Muscle of leg (tissue), 16 donors: ENCODE measurements at places on chromosomes 12 and 14.

- no peak overlapping the region for H3K27ac ChIP-seq
- no peaks in the 10 kb centered on the region for H3K27me3 ChIP-seq
- no peak for DNase-seq
Observed at GRCh38 chr12:80411787-80412186, 32.2 kb upstream of the PTPRQ start.

GRCh38 chr14:24879661-24880386 lies 170.1 kb downstream of the STXBP6 start:
- no peaks in the 10 kb centered on the region for H3K27me3 ChIP-seq
- H3K36me3 ChIP-seq: no peaks in the 10 kb centered on the region
- no peak overlapping the region for H3K4me3 ChIP-seq
- peak overlapping the region; percentile 78 for H3K27ac ChIP-seq

- H3K36me3 ChIP-seq: no peaks in the 10 kb centered on the region
- no peaks in the 10 kb centered on the region for H3K27me3 ChIP-seq
- no peak overlapping the region for H3K27ac ChIP-seq
- H3K4me1 ChIP-seq: peaks cover 67% of the 10 kb centered on the region
- H3K4me3 ChIP-seq: no peak overlapping the region
Observed at GRCh38 chr12:124564232-124564958, 3.0 kb downstream of the NCOR2 start.

DNA sequence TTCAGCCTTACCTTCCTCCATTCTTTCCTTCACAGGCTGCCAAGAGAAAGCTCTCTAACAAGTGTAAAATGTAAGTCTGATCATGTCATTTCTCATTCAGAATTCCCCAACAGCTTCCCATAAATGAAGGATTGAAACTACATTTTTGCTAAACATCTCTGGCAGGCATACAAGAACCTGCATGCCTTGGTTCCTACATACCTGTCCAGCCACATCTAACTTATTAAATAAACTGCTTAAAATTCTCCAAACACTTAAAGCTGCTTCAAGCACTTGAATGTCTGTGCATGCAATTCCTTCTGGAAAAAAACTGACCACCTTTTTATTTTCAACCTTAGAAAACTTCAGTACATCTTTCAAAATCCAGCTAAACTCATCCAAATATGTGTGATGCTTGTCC lies 84.4 kb upstream of the DCN start:
- H3K4me3 ChIP-seq: no peak overlapping the region
- no peak overlapping the region for H3K27ac ChIP-seq
- no peak for DNase-seq
- H3K4me1 ChIP-seq: peaks cover 1% of the 10 kb centered on the region
- no peaks in the 10 kb centered on the region for H3K27me3 ChIP-seq

DNA sequence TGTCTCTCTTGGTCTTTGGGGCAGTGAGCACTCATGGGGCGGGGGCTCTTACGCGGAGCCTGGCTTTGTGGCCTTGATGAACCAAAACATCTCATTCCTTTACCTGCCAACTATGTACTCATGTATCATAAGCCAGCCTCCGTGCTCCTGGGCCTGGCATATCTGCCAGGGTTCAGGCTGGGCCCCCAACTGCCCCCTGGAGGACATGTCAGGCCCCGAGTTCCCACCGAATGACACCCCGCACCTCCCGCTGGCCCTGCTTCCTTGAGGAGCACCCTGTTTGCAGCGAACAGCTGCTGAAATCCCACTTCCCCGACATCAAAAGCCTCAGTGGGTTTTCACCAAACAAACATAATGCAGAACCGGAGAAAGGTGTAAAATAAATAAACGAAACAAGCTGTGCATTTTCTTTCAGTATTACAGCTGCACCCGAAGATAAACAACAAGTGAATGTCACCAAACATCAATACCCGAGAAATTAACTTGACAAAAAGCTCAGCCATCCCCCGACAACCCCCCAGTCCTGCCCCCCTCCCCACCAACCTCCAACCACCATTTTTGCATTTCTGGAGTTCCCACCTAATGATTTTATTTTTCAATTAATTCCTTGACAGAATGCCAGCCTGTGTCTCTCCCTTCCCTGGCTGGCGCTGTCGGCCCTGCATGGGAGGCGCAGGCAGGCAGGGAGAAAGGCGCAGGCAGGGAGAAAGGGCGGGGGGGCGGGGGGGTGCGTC lies 139.2 kb downstream of the RBM19 start:
- no peak overlapping the region for H3K27ac ChIP-seq
- peaks cover 29% of the 10 kb centered on the region for H3K4me1 ChIP-seq
- no peaks in the 10 kb centered on the region for H3K27me3 ChIP-seq
- H3K4me3 ChIP-seq: no peak overlapping the region
- peaks cover 2% of the 10 kb centered on the region for H3K36me3 ChIP-seq
- no peak for DNase-seq

DNA sequence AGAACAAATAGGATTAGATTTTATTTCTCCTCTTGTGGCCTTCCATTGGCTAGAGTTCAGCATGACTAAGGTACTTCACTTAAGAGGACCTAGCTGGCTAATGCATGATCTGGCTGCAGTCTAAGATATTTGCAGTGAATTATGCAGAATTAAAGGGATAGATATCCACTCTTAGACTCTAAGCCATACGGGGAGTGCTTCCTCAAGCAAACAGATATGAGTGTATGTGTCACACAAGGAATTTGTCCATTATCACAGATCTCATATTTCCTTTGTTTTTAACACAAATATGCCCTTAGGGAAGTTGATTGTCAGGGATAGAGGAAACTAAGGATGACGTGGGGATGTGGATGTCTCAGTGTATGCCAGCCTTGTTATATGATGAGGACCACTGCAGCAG lies 88.1 kb upstream of the DHRS4 start:
- no peak for DNase-seq
- H3K36me3 ChIP-seq: no peaks in the 10 kb centered on the region
- H3K27me3 ChIP-seq: no peaks in the 10 kb centered on the region

GRCh38 chr12:109920261-109920780 lies 20.2 kb downstream of the TCHP start:
- H3K4me1 ChIP-seq: peaks cover 12% of the 10 kb centered on the region
- no peak overlapping the region for H3K27ac ChIP-seq
- peaks cover 45% of the 10 kb centered on the region for H3K36me3 ChIP-seq
- no peak overlapping the region for H3K4me3 ChIP-seq
- DNase-seq: peak; percentile 69

- no peaks in the 10 kb centered on the region for H3K36me3 ChIP-seq
- DNase-seq: no peak
- peaks cover 9% of the 10 kb centered on the region for H3K27me3 ChIP-seq
- peaks cover 4% of the 10 kb centered on the region for H3K4me1 ChIP-seq
- H3K27ac ChIP-seq: no peak overlapping the region
- no peak overlapping the region for H3K4me3 ChIP-seq
Observed at GRCh38 chr12:120066341-120066740, 50.2 kb downstream of the RAB35 start.

- no peak for DNase-seq
- peaks cover 6% of the 10 kb centered on the region for H3K36me3 ChIP-seq
- no peak overlapping the region for H3K27ac ChIP-seq
Observed at GRCh38 chr12:11070999-11071398, 8.9 kb upstream of the TAS2R46 start.

DNA sequence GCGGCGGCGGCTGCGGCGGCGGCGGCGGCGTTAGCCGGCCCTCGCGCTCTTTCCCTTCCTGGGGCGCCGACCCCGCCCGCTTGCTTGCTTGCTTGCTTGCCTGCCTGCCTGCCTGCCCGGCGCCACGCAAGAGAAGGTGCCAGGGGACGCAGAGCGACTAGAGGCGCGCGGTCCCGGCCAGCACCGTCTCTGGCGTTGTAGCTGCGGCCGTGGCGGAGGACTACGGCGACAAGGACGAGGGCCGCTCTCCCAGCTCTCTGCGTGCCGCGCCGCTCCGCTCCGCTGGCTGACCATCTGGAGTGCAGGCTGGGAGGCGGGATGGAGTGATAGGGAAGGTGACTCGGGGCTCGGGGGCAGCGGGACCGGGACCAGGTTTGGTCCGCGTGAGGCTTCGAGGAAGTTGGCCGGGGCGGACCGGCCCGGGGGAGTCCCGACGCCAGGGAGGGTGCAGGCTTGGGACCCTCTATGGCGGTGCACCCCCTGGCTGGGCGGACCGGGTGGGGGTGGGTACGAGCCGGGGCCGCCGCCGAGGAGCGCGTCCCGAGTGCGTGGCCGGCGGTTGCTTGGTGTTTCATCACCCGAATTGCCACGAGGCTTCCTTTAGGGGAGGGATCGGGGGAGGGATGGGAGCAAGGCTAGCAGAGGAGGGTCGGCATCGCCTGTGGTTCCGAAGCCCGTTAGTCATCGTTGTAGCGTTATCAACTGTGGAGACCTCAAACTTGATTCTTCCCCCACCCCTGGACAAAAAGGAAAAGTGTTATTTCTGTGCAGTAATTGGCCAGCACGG lies 471 bp downstream of the XPOT start:
- H3K36me3 ChIP-seq: no peaks in the 10 kb centered on the region
- H3K4me1 ChIP-seq: peaks cover 10% of the 10 kb centered on the region
- peak; percentile 80 for DNase-seq

DNA sequence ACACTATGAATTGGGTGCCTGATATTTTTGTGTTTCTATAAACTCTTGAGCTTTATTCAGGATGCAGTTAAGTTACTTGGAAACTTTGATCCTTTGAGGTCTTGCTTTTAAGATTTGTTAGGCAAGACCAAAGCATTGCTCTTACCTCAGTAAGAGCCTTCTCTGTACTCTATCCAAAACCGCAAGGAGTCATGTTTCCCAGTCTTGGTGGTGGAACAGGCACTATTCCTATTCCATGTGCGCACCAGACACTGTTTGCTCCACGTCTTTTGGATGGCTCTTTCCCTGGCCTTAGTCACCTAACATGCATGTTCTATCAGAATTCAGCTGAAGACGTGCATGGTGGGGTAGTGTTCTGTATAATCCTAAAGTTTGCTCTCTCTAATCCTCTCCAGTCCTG lies 23.5 kb downstream of the CSRP2 start:
- H3K27ac ChIP-seq: no peak overlapping the region
- H3K4me1 ChIP-seq: no peaks in the 10 kb centered on the region
- H3K27me3 ChIP-seq: no peaks in the 10 kb centered on the region
- no peak overlapping the region for H3K4me3 ChIP-seq

GRCh38 chr14:102774391-102775153 lies 2.7 kb upstream of the TRAF3 start:
- H3K36me3 ChIP-seq: no peaks in the 10 kb centered on the region
- H3K27ac ChIP-seq: no peak overlapping the region
- H3K27me3 ChIP-seq: no peaks in the 10 kb centered on the region
- peaks cover 10% of the 10 kb centered on the region for H3K4me1 ChIP-seq
- DNase-seq: peak; percentile 89

GRCh38 chr12:84704856-84705255 lies 207.7 kb downstream of the SLC6A15 start:
- no peak for DNase-seq
- H3K36me3 ChIP-seq: no peaks in the 10 kb centered on the region
- no peaks in the 10 kb centered on the region for H3K4me1 ChIP-seq
- no peaks in the 10 kb centered on the region for H3K27me3 ChIP-seq

GRCh38 chr12:5523396-5524115 lies 91.6 kb downstream of the NTF3 start:
- no peak overlapping the region for H3K4me3 ChIP-seq
- peaks cover 6% of the 10 kb centered on the region for H3K4me1 ChIP-seq
- DNase-seq: no peak
- no peaks in the 10 kb centered on the region for H3K36me3 ChIP-seq
- H3K27ac ChIP-seq: no peak overlapping the region

- no peaks in the 10 kb centered on the region for H3K4me1 ChIP-seq
- DNase-seq: no peak
Observed at GRCh38 chr12:130705178-130705822, 10.8 kb downstream of the RIMBP2 start.

DNA sequence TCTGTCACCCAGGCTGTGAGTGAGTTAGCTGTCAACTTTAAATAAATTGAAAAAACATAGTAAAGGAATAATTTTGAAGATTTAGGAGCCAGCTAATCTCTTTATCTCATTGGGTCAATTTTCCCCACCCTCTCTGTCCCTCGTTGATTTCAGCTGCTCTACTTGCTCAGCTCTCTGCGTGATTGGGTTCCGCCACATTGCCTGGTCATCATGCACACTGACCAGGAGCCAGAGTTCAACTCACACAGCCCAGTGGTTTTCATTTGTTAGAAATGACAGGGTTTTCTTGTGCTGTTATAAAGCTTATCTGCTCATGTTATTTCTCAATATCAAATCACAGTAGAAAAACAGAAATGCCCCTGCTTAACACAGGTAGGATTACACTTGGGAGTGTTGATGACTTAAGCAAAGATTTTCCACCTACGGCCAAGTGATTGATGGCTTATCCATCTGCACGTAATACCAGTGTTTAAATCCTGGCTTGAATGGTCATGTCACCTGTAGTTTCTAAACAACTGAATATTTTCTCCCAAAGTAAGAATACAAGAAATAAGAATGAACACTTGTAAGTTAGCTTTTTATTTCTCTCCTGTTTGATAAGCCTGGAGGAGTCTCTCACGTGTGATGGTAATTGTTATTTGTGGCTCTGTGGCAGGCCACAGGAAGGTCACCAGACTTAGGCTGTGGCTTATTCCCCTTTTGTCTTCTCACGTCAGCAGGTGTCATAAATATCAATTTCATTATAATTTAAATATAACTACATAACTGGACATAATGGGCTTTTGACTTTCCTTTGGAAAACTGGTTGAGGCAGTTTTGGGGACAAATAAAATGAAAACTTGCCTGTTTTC lies 367.2 kb upstream of the DDHD1 start:
- H3K36me3 ChIP-seq: no peaks in the 10 kb centered on the region
- no peak overlapping the region for H3K4me3 ChIP-seq
- peaks cover 6% of the 10 kb centered on the region for H3K4me1 ChIP-seq
- no peak for DNase-seq

DNA sequence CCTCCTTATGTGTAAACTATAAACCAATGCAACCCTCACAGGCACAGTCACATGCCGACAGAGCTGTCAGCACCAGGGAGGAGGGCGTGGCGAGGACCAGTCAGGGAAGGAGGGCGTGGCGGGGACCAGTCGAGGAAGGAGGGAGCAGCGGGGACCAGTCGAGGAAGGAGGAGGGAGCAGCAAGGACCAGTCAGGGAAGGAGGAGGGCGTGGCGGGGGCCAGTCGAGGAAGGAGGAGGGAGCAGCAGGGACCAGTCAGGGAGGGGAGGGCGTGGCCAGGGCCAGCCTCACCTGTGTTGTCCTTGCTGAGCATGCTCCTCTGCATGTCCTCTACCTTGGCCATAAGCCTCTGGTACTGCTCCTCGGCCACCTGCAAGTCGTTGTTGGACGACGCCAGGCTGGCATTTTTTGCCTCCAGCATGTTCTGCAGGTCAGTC lies 24.2 kb downstream of the GOLGA3 start:
- H3K4me3 ChIP-seq: no peak overlapping the region
- H3K36me3 ChIP-seq: peaks cover 80% of the 10 kb centered on the region
- no peak for DNase-seq
- H3K27me3 ChIP-seq: no peaks in the 10 kb centered on the region
- no peaks in the 10 kb centered on the region for H3K4me1 ChIP-seq

DNA sequence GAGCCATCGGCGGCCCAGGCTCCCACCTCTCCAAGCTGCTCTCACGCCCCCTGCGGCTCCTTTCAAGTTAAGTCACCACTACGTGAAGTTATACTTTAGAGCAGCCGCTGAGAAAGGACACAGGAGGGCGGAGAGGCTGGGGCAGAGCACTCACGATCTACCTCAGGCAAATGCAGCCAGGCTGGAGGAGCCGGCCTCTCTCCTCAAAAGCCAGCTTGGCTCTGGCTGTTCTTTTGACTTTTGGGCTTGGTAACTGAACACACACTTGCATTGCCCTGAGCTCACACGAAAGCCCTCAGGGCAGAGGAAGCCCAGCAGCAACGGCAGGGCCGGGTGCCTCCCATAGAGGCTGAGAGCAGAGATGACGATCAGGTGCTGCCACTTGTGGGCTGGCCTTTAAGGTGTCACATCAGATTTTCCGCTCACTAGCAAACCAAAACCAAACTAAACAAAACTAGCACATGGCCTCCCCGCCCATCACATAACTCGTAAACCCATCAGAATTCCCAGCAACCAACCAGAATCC lies 75.2 kb downstream of the PITPNM2 start:
- peak; percentile 70 for DNase-seq
- H3K4me3 ChIP-seq: no peak overlapping the region
- H3K27ac ChIP-seq: no peak overlapping the region
- H3K36me3 ChIP-seq: no peaks in the 10 kb centered on the region
- H3K27me3 ChIP-seq: no peaks in the 10 kb centered on the region
- peaks cover 53% of the 10 kb centered on the region for H3K4me1 ChIP-seq
